Activated T-cell treated with anti-CD3 and anti-CD28 coated beads for 24 hours (primary cell): ENCODE measurements at places on chromosomes 16 and 17.

- DNase-seq: no peak
Measured at GRCh38 chr17:21239680-21240368, 13.4 kb downstream of the NATD1 start.

GRCh38 chr17:76102944-76103273 lies 678 bp downstream of the EXOC7 start:
- DNase-seq: no peak

- DNase-seq: no peak
Measured at GRCh38 chr16:4410335-4411075, 5.9 kb downstream of the CORO7 start.

DNA sequence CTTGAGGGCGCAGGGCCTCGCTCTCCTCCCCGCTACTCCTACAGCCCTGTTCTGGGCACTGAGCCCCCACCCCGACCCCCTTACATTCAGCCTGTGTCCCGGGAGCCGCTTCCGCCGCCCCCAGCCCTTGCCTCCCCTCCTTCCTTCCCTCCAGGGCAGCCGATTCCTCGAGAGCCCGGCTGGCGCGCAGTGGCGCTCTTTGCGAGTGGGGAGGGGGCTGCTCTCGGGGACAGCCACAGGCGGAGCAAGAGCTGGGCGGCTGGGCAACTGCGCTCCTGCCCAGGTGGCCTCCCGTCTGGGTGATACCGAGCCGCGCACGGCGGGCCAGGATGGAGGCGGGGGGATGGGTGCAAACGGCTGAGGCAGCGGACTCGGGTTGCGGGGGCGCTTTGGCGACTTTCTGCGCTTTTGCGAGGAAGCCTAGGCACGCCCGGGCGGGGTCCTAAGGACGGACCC lies 1.2 kb downstream of the MMP15 start:
- DNase-seq: no peak

DNA sequence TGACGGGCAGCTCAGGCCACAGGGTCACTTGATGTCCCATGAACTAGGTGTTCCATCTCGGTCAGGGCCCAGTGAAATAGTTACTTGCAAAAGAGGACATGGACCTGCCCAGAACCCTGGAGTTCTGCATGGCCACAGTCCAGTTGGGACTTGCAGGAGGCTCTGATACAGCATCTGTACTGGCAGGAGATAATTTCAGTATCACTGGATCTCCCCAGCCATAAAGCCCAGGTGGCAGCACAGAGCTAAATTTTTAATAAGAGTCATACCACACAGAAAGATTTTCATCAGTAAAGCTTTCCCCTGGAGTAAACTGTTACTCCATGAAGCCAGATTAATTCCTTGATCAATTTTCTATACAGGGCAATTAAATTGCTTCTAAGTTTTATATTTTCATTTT lies 18.0 kb upstream of the SLC16A5 start:
- DNase-seq: no peak

DNA sequence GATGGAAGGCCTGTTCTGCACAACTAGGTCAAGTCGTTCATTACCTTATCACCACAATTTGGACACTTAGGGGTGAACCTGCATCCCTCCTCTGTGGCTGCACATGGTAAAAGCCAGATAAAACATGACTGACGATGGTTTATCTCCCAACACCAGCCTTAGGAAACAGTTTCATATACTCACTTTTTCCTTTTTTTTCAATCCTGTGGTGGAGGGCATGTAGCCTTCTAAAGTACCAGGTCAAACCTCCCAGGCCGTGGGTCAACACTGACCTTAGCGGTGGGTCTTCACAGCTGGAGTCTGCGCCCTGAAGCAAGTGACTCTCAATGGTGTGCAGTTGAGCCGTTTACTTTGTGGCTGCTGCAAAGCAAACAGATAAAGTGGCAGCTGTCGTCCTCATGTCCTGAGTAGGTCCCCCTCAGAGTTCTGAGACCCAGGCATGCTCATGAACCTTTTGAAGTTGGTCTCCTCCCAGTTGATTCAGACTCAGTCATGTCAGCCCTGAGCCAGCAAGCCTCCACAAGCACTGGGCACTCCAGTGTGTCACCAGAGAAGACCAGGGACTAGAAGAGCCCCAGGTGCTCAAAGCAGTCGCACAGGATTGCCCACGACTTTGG lies 5.9 kb downstream of the FAHD1 start:
- no peak for DNase-seq

DNA sequence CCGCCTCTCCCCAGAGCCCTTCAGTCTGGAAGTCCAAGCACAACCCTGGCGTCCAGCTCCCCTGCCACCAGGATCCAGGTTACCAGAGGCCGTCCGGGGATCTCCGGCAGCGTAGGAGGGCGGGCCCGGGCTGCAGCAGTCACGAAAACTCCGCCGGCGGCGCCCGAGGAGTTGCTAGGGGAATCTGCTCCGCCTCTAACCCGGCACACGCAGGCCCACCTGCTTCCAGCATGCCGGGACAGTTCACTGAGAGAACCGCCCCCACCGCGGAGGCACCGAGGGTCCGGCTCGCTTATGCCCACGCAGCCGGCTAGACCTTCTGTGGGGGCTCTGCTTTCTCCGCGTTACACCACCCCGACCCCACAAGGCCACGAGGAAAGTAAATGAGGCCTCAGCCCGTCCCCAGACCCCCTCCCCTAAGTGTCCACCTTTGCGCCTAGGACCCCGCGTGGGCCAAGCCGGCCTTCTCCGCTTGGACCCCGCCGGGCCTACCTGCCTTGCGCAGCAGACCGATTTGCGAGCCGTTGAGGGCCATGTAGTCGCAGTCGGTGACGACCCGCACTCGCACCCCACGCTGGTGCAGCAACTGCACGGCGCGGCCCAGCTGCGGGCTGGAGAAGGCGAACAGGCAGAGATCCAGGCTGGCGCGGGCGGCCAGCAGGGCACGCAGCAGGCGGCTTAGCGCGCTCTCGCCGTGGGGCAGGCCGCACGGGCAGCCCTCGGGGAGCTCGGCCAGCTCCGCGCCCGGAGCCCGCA lies 587 bp downstream of the PLD6 start:
- peak; percentile 50 for DNase-seq

DNA sequence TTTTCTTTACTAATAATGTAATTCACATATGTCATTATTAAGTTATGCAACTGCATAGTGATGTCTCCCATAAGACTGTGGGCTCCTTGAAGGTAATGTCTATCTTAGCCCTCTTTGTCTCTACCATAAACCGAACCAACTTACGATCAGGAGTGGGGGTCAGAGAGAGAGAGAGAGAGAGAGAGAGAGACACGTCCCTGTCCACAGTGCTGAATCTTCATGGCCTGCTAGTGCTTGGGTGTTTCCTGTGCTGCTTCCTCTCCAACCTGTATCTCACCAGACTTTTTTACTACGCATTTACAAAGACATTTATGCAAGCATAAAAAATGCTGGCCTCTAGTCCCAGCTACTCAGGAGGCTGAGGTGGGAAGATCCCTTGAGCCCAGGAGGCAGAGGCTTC lies 52.2 kb upstream of the HAPSTR1 start:
- no peak for DNase-seq

GRCh38 chr17:49519781-49520180 lies 24.7 kb downstream of the NGFR start:
- DNase-seq: no peak

GRCh38 chr16:51002881-51003490 lies 148.1 kb downstream of the SALL1 start:
- no peak for DNase-seq

- DNase-seq: peak; percentile 28
Measured at GRCh38 chr16:74999609-75000480, 1.0 kb downstream of the ZNRF1 start.

DNA sequence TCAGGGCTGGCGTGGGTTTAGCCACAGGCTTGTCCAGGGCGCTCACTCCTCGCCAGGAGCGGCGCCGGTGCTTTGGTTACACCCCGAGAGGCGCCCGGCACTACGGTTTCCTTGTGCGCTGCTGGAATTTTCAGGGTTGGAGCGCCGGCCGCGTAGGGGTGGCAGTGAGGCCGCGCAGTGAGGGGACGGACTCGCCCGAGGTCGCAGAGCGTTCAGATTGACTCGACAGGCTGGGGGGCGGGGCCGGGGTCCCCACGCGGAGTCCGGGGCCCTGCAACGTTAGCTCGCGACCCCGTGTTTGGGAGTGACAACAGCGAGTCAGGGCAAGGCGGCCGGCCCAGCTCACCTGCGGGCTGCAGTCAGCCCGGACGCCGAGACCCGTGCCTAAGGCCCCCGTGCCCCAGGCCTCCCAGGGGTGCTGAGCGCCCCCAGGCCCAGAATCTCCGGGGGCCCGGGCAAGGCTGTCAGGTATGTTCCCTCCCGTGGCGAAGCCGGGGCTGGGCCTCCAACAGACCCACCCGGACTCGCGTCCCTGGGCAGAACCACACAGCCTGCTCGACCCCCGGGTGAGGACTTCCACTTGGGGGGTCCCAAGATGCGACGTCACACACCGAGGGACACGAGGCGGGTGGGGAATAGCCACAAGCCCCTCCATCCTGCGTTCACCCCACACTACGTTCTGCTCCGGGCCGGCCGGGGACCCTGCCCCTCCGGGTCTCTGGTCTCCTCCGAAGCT lies 1.3 kb upstream of the ACTG1 start:
- DNase-seq: no peak

GRCh38 chr17:81707725-81708646 lies 4.1 kb upstream of the SLC25A10 start:
- no peak for DNase-seq

DNA sequence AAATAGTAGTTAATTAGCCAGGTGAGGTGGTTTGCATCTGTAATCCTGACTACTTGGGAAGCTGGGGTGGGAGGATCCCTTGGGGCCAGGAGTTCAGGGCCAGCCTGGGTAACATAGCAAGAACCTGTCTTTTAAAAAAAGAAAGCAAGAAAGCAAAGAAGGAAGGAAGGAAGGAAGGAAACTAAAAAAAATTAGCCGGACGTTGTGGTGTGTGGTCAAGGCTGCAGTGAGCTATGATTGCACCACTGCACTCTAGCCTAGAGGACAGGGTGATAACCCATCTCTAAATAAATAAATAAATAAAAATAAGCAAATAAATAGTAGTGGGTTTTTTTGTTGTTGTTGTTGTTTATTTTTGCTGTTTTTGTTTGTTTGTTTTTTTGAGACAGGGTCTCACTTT lies 39.3 kb upstream of the MAP2K6 start:
- DNase-seq: no peak

- no peak for DNase-seq
Measured at GRCh38 chr16:66441586-66442375, 14.7 kb downstream of the BEAN1 start.

GRCh38 chr17:35236821-35237220 lies 6.1 kb upstream of the SLFN5 start:
- no peak for DNase-seq

DNA sequence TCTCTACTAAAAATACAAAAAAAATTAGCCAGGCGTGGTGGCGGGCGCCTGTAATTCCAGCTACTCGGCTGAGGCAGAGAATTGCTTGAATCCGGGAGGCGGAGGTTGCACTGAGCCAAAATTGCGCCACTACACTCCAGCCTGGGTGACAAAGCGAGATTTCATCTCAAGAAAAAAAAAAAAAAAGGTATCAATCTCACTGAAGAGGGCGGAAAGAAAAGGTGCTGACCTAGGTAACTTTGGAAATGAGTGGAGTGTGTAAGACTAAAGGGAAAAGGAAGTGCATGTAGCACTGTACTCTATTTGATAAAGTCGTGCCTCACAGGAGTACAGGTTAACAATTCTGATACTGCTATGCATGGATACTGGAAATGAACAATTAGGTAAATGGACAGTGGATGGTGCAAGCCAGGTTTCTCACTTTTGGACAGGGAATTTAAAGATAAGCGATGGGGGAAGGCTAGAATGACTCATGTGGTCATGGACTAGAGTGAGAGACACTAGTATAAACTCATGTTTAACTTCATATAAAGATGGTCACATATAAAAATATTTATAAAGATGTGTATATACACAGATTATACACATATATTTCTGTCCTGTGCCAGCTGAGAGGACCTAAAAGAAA lies 142.9 kb downstream of the CDK5R1 start:
- no peak for DNase-seq

DNA sequence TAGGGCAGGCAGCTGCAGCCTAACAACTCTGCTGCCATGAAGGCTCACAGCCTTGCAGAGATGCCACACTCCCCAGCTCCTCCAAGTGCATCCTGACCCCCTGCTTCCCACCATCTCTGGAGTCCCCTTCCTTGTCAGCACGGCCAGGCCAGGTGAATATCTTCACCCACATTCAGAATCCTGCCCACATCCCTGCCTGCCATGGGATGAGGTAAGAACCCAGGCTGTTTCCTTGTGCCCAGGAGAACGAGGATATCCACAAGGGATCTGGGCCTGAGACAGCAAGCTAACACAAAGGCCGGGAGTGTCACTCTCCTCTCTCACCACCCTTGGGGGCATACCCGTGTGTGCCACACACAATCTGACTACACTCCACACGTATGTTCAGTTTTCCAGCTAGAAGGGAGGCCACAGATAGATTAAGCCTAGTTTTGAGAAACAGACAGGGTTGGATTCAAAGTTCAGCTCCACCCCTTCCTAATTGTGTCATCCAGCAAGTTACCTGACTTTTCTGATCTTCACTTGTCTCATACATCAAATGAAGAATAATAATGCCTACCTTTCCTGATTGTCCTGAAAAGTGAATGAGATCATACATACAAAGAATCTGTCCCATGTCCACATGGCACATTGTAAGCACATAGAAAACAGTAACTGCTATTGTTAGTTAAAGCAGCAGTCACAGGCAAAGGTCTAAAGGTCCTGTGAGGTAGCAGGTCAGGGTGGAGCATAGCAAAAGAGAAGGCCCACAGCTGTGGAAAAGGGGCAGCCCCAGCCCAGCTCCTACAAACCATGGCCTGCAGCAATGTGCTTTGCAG lies 17.4 kb upstream of the SUPT4H1 start:
- no peak for DNase-seq

DNA sequence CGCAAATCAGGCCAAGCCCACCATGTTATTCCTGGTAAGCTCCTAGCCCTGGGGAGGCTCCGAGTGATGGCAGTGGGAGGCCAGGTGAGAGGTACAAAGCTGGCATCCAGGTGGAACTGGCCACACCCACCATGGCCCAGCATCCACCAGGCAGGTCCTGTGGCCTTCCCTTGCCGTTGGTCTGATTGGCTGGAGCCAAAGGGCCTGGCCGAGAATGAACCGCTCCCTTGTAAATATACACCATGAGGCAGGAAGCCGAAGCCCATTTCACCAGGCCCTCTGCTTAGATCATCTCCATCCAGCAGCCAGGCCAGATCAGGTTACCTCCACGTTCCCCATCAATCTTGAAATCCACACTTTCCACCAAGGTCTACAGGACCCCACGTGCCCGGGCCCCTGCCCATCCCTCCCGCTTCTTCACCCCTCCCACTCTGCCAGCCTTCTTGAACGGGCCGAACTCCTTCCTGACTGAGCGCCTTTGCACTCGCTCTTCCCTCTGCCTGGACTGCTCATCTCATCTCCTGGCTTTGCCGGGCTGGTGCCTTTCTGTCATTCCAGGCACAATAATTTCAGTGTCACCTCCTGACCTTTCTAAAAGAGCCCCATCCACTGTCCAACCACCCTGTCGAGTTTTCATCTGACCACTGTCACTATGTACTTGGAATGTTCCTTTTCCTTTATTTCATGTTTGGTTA lies 5.8 kb downstream of the SOCS1 start:
- DNase-seq: no peak
